Stimulated activated CD8-positive, alpha-beta memory T cell treated with anti-CD3 and anti-CD28 coated beads, Interleukin-4, amount 100 ng/mL, for 1 hour (primary cell): ENCODE measurements at places on chromosomes 1 and 21.

- DNase-seq = no peak
Measured at GRCh38 chr1:109259674-109260557, 10.6 kb downstream of the CELSR2 start.

- DNase-seq = no peak
Measured at GRCh38 chr1:8494681-8495080, 176.8 kb downstream of the SLC45A1 start.

DNA sequence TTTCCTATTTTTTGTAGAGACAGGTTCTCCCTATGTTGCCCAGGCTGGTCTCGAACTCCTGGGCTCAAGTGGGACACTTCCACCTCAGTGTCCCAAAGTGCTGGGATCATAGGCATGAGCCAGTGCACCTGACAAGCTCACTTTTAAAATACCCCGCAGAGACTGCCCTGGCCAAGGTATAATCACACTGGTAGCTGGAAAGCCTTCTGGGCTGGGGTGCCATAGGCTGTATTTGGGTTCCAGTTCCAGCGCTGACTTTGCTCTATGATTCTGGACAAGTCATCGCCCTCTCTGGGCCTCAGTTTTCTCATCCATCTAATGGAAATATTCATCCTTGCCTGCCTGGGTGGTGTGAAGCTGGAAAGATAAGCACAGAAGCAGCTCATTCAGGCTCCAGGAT, 10.4 kb downstream of the LDLRAD1 start:
- DNase-seq = no peak

DNA sequence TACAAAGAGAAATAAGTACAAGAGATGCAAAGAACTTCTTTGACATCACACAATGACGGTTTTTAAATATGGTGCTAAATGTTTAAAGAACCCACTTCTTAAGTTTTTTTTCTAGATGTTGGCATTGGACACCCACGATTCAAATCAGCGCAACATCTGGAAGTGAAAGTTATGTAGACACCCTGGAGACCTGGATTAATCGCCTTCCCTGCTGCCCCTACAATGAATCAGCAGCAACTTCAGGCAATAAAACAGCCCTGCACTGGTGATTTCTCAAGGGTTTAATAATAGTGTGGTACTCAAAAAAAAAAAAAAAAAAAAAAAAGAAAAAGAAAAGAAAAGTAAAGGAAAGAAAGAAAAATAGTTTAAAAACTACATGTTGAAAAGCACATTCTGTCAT, 248.3 kb downstream of the NUF2 start:
- no peak for DNase-seq

GRCh38 chr1:205983925-205984725, 19.1 kb downstream of the RAB7B start:
- no peak for DNase-seq

DNA sequence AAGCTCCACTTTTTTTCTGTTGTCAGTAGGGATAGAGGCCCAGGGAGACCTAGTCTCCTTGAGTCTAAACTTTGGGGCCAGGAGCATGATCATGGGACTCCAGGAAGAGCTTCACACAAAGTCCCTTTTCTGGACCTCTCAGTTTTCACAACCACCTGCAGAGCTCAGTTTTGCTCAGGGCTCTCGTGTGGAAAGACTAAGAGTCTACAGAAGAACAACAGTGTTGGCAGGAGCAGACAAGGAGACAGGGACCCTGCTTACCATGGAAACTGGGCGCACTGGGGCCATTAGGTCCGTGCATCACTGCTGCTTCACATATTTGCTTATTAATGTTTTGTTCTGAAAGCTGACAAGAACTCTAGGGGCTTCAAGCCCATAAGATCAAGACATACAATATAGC, 63.9 kb upstream of the HSD17B7 start:
- DNase-seq = no peak

DNA sequence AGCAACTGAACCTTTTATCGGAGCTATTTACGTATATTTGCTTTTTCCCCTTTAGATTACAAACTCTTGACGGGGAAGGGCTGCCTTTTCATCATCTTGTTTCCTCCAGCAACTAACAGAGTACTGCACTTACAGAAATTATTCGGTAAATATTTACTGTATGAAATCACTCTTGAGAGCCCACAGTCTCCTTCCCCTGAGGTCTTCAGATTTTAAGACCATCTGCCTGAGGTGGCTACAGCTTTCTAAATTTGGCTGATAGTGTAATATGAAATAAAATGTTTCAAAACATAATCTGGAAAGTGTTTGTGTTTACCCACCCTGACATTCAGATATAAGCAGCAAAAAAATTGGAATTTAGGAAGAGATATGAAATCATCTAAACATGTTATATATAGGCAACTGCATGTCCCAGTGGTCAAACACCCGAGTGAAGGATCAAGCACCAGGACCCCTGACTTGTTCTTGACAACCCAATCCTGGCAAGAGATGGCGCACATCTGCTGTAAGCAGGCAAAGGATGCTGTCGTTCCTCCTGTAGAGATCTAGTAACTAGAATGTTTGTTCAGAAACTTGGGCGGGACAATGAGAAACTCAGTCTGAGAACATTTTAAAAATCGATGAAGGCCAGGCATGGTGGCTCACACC, 60.9 kb downstream of the SIPA1L2 start:
- DNase-seq = no peak

- no peak for DNase-seq
Measured at GRCh38 chr1:91826248-91826647, 59.7 kb downstream of the TGFBR3 start.

DNA sequence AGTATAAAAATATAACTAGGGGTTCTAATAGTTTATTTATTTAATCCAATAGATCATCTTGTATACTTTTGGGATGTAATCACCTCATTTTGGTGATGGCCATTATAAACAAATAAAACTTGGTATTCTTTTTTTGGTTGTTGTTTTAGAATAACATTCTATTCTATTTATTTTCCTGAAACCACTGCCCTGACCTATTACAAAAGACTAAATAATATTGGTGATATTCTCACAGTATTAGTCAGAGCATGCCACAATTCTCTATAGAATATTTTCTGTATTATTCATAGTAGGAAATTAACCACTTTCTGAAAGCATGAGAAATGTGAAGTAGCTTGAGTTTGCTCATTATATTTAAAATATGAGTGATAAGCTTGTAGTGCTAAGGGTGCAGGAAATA, 54.1 kb upstream of the LRRC7 start:
- no peak for DNase-seq
